8988T (cell line): ENCODE measurements at places on chromosomes 5 and 9.
A peak's percentile ranks its signal among the peaks of the same experiment; 100 is the strongest.

DNA sequence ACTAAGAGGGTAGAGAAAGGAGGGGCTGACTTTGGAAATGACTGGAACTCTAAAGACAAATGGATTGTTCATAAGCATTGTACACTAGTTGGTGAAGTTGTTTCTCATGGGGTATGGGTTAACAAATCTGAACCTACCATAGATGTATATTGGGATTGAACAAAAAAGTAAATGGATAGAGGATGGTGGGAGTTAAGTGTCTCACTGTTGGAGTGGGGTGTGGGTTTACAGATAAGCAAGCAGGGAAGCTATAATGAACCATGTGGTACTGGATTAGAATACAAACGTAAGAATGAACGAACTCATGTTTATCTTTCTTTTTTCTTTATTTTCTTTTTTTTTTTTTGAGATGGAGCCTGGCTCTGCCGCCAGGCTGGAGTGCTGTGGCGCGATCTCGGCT lies 17.8 kb downstream of the GNG10 start:
- DNase-seq, result no peak

DNA sequence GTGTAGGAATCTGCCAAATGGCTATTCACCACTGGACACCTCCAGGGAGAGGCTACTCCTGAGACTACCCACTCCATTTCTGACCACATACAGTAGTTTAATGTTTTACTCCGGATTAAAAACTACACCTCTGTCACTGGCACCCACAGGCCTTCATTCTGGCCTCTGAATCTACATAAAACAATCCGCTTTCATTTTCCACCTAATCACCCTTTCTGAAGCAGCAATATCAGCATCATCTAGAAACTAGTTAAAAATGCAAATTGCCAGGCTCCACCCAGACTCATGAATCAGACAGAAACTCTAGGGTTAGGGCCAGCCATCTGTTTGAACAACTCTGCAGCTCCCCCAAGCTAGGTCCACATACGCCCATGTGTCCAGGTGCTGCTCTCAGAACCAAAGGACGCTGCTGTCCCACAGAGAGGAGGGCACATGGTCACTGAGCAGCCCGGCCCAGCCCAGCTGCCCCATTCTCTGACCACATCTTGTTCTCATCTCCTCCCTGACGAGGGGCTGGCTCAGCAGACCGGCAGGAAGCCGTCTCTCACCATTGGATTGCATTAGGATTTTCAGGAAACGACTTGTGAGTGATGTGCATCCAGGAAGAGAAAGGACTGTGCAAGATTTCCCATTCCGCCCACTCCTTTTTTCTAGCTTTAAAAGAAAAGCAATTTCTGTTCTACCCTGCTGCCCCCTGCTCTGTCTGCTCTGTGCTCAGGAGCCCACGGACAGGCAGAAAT lies 34.7 kb downstream of the ADAM19 start:
- DNase-seq, result no peak

GRCh38 chr9:77562019-77562748 lies 85.9 kb downstream of the GNA14 start:
- DNase-seq, result no peak

DNA sequence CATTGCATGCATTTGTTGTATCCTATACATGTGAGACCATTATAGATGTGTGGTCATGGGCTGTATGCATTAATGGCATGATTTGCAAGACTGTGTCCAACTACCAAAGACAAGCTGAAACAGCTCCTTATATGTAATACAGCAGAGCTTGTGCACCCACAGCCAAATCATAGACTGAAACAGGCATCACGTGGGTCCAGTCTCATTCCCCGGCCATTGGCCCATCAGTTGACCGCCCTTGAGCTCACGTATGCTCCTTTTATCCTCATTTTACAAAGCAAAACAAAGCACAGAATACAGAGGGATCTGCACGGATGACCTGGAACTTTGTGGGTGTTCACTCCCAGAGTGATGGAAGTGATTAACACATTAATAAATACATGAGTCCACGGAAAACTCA lies 109.1 kb downstream of the ROR2 start:
- no peak for DNase-seq

GRCh38 chr9:32490601-32491000 lies 35.4 kb downstream of the RIGI start:
- no peak for DNase-seq

DNA sequence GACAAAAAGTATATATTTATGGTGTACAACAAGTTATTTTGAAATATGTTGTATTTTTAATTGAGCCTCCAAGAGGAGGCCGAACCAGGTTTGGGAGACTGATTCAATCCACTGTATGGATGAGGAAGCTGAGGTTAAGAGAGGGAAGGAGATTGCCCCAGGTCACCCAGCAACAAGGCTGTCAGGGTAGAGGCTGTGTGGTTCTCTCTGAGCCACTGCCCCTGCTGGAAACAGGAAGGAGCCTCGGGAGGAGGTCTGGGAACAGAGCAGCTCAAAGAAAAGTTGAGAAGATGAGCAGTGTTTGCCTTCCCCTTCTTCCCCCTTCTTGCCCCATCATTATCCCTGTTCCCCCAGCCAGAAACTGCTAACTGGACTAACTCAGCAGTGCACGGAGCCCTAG lies 6.6 kb upstream of the FAT2 start:
- no peak for DNase-seq

DNA sequence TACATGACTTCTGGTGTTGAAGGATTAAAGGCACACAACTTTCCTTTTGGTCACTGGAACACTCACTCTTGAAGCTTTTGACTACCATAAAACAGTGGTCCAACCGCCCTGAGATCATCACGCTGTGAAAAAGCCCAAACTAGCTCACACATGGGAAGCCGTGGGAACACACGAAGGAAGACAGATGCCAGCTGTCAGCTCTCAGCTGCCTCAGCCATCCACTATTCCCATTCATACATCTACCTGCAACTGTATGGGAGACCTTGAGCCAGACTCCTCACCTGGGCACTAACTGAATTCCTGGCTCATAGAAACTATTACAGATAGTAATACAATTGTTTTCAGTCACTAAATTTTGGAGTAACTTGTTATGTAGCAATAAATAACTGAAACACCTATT lies 246.1 kb downstream of the MSX2 start:
- no peak for DNase-seq

- no peak for DNase-seq
These were observed 6.8 kb downstream of the GZMK start for GRCh38 chr5:55030676-55031369.

GRCh38 chr5:152178350-152178699 lies 226.8 kb downstream of the NMUR2 start:
- peak; percentile 5 for DNase-seq

GRCh38 chr5:176629853-176630680 lies at the start of the genes EIF4E1B and SNCB:
TSS of gene EIF4E1B (plus strand) at chr5:176630675. CDS start at chr5:176642788, 12,113 bp downstream.
TSS of gene SNCB (minus strand) at chr5:176630534. CDS start at chr5:176629654, 880 bp downstream.
- DNase-seq, result no peak

GRCh38 chr9:37471942-37472684 lies 6.9 kb upstream of the ZBTB5 start:
- DNase-seq, result peak; percentile 31

DNA sequence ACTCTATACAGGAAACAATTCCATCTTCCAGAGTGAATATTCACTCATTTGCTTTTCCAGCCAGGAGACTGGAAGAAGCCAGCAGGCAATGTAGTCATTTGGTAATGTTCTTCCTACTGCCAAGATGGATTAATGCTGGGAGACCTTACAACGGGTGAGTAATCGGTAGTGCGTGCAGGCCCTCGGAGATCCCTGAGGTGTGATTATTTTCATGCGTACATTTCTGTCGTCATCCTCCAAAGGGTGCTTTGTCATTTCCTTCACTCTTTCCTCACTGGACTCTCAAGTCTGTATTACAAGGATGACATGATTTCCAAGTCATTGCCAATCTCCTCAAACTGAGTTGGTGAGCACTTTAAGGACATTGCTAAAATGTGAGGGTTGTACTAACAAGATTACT lies 263.5 kb downstream of the CWC27 start:
- no peak for DNase-seq

GRCh38 chr5:59055745-59056448 lies 473.0 kb downstream of the RAB3C start:
- DNase-seq, result no peak

GRCh38 chr5:8714198-8714597 lies 831.7 kb downstream of the SEMA5A start:
- no peak for DNase-seq

- DNase-seq, result no peak
These were observed 748.0 kb upstream of the CTNND2 start for GRCh38 chr5:12652201-12652600.

- DNase-seq, result no peak
These were observed 142.7 kb upstream of the ADAMTSL1 start for GRCh38 chr9:18331310-18331684.

DNA sequence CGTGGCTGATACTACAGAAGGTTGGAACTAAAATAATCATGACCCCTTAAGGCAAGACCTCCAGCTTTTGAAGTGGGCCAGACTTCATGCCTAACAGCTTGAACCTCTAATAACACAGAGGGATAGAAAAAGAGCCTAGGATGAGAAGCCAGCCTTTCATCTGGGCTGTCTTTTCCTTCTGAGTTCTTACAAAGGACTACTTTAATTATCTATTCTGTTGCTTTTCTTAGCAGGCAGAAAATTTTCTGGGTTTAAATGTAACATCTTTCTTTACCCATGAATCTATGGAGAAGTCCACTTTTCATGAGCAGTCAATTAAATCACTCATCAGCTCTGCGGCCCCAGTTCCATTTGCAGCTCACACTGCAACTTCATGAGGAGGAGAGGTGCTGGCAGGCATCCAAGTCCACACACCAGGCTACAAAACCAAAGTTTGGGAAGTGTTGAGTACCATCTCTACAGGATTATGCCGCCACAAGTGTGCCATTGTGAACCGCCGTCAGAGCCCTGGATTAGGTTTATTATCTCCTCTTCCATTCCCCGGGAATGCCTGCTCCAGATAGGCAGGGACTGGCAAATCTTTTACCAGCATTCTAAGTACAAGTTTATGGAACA lies 192.0 kb downstream of the TLE4 start:
- no peak for DNase-seq

DNA sequence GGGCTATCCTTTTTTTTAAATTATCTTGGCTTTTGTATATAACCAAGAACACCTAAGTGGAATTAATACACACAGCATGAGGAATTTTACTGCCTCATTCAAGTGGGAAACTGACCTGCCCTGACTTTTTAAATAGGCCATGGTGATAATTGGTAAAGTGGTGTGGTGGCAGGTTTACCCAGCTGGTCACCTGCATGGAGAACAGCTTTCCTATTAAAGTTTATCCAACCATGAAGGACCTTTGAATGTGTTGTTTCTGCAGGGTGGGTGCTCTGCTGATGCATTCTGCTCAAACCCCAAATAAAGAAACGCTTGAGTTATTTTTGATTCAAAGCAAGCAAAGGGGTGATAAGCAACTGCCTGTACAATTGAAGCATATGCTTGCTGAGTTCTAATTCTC lies 261.0 kb upstream of the GRIN3A start:
- no peak for DNase-seq

DNA sequence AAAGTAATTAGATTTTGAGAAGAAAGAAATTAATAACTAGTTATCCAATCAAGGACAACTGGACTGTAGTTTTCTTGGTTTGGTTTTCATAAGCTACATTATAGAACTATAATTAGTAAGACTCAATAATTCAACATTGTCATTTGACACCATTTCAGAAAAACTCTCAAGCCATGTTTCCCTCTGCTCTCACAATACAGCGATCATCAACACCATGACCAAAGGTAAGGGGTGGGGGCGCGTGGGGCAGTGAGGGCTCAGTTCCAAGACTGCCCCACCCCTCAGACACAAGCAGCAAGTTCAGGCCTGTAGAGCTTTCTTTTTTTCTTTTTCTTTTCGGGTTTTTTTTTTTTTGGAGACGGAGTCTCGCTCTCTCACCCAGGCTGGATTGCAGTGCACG lies 6.4 kb downstream of the CMBL start:
- no peak for DNase-seq

DNA sequence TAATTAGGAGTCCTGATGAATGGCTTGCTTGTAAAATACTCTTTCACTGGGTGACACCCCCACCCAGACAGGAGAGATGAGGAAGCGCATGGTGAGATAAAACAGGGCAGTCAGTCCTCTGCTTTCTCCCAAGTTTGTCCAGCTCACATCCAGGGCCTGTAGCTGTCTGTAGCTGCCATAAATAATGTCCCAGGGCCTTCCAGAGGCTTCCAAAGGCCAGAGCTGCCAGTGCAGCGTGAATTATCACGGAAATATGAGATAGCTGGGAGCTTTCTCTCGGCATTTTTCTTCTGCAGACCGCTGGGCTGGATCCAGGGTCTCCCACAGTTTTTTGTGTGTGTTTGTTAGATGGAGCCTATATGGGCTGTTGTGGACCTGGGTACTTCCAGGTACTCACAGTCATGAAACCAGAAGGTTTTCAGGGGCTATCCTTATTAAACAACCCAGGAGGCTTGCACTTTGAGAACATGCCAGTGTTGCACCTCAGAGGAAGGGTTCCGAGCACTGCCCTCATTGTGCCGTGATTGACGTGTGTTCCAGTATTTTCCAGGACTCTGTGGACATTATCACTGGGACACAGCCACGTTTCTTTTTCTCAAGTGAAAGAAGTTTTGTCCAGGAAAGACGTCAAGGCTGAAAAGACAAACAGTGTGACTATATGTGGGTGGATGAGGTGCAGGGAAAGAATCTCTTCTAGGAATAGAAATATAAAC lies 117.5 kb downstream of the FGF1 start:
- DNase-seq, result no peak

DNA sequence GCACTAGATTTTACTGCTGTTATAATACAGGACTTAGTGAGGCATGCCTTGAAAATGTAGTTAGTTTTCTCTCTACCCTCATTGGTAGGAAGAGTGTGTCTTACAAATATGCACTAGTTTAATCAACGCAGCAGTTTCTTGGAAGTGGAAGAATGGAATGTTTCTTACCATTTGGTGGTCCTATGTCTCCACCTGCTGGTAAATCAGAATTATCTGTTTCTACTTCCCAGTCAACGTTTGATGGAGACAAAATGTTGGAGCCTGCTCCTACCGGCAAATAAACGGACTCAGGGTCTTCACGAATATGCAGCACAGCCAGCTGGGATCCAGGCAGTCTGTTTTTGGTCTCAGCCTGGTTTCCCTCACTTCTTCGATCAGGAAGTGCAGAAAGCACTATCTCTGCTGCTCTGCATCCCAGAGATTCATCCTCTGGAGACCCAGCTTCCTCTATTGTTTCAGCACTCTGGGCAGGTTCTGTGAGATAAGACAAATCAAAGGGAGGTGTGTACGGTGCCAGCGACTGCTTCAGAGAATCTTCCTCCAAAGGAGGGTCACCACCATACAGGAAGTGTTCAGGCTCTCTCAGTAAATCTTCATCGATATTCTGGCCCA lies 59.5 kb upstream of the PCA3 start:
- DNase-seq, result no peak

DNA sequence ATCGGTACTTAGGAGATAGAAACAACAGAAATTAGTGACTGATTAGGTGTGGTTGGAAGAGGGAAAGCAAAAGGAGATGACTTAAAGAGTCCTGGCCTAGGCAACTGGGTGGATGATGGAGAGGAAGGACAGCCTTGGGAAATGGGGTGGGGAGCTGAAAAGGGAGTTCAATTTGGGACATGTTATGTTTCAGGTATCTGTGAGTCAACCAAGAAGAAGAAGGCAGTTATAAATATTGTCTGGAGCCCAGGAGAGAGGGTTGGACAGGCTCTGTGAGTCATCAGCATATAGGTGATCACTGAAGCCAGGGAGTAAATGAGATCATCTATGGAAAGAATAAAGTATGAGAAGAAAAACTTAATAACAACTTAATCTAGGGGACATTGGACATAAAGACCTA lies 357.7 kb downstream of the NPR3 start:
- no peak for DNase-seq
